ENCODE measurements at places on chromosomes 7 and 10.

- no peak for DNase-seq
Measured at GRCh38 chr7:75715864-75716263, 22.9 kb downstream of the HIP1 start.

DNA sequence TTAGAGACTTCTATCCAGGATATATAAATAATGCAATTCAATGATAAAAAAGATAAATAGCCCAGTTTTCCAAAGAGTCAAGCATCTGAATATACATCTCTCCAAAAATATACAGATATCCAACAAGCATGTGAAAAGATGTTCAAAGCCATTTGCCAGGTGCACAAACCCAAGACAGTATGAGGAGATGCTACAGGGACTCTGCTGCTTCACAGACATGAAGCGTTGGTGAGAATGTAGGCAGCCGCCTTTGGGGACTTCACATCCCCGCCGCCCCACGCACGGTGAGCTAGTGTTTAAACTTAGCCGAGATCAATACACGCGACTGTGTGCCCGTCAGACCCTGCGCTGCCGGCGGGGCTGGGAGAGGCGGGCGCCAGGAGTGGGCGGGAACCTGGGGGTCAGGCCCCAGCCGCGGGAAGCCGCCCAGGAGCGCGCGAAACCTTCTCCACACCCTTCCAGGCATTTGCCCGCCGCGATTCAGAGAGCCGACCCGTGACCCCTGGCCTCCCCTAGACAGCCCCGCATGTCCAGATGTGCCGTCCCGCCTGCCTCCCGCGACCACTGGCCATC, 927 bp upstream of the ALOX5 start:
- no peak for DNase-seq

GRCh38 chr7:121195010-121195409, 133.8 kb upstream of the WNT16 start:
- DNase-seq = no peak

- no peak for DNase-seq
Measured at GRCh38 chr10:18822156-18822555, 162.9 kb downstream of the ARL5B start.

DNA sequence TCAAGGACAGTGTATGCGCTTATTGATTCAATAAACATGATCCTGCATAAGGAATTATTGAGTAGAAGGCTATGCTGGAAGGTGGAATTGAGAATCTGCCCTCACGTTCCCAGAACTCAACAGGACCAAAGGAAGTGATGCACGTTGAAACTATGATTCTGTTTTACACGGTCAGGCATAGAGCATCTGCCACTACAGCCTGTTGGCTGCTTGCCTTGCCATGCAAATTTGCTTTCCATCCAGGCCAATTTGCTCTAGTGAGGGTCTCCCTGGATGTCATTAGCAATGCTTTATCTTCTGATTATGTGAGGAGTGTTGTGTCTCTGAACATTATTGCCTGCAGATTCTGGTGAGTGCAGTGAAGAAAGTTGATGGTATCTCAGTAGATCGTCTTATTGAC, 132.9 kb downstream of the ADRA2A start:
- DNase-seq = no peak

DNA sequence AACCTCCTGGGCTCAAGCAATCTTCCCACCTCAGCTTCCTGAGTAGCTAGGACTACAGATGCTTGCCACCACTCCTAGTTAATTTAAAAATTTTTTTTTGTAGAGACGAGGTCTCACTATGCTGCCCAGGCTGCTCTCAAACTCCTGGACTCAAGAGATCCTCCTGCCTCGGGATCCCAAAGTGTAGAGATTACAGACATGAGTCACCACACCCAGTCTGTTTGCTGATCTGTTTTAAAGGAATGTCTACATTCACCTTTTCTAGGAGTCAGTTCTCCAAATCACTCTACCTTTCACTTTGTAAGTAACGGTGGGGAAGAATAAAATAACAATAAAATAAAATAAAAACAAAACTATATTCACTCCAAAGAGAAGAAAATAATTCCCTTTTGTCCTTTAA, 86.6 kb upstream of the AGBL3 start:
- no peak for DNase-seq

GRCh38 chr10:285216-285615, 150.0 kb downstream of the ZMYND11 start:
- DNase-seq = no peak
